Erythroblast (primary cell): ENCODE measurements at places on chromosomes 12 and 14.

- peak; percentile 31 for DNase-seq
These were observed 144.2 kb downstream of the PLEKHA5 start for GRCh38 chr12:19273482-19274330.

DNA sequence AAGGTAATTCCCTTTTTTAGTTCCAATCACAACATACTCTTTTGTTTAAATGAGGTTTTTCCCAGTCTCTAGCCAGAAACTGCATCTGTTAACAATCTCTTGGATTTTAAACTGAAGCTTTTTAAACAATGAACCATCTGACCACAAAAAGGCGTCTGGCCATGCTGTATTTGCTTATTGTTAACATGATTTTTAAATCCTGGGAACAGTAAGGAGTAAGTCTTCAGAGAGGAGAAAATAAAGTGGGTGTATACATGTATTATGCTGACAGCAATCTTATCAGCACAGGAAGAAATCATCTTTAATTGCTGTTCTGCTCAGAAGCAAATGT, 106.2 kb downstream of the DAAM1 start:
- DNase-seq: no peak

- no peak for DNase-seq
These were observed 73.4 kb upstream of the PLEKHG3 start for GRCh38 chr14:64630778-64631177.

DNA sequence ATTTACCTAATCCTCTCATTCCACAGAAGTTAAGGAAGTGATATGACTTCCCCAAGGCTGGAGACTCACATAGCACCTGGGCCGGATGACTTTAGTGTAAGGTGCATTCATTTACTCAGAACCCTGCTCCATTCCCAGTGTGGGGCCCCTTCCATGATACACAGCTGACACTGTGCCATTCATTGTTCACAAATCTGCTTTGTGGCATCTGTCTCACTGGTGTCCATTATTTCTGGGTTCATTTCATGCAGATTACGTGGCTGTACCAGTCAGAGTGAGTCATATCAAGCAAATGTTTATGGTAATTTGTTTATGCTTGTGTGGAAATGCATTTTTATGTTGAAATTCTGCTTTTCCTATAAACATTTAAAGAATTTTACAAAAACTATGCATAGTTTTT, 5.2 kb downstream of the ANO4 start:
- no peak for DNase-seq

- DNase-seq: no peak
These were observed 97.4 kb upstream of the PPP4R3A start for GRCh38 chr14:91607322-91608047.

DNA sequence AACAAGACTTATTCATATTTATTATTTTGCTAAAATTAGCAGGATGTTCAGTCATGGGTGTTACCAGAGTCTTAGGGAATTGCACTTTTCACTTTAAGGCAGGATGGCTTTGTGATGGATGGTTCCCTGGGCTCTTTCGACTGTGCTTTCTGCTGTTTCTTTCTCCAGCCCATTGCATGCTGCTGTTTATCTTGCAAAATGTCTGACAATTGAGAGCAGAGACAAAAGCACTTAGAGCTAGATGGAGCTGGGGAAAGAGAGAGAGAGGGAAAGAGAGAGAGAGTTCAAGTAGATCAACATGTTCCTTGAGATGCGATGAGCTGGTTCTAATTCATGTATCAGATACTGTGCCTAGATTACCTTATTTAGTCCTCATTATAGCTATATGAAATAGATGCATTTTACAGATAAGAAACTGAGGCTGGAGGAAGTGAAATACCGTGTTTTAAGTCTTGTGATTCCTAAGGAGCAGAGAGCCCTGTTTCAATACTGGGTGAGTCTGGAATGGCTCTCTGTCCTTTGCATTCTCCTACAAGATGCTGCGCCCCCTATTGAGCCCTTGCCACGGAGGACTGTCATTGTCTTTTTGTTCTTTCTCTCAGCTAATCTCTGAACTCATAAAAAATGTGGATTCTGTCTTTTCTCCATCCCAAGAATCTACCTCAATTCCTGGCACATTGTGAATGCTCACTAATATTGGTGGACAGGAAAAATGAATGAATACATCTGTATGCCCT, 227.9 kb downstream of the ALG10B start:
- no peak for DNase-seq

DNA sequence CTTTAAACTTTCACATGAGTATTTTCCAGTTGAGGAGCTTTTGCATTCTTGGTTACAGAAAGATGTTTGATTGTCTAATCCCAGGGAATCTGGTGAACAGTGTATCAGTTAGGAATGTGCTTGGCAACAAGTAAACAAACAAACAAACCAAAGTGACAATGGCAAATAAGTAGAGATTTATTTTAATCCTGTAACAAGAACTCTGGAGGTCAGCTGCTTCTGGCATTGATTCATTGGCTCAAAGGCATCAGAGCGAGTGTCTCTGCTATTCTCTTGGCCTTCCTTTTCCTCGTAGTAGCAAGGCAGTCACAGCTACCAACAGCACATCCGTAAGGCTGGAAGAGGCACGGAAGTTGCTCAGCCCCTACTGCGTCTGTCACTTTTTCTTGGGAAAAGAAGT, 37.2 kb downstream of the CRADD start:
- DNase-seq: no peak

GRCh38 chr14:92755495-92755894, 7.1 kb upstream of the LGMN start:
- peak; percentile 30 for DNase-seq

DNA sequence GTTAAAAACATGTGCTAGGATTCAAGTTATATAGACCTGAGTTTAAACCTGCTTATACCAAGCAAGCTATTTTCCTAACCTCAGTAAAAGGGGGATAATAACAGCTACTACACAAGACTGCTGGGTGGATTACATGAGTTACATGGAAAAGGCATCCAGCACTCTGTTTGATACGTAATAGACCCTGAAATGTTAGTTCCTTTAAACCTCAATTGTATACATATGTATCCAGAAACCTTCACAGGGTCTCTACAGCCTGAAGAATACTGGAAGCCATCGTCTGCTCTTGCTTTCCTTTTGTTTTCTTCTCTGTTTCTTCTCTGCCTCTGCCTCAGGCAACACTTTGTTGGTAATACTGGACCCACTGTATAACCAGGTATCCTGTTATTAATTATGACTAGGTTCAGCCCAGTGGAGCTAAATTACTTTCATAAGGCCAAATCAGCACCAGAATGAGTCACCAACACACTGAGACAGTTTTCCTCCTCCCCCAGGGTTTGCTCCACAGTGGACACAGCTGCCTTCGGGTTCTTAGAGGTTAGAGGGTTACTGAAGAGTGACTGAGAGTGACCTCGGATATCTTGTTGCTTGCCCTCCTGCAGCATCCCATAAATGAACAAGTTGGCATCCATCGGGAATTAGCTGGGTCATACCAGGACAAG, 127.1 kb downstream of the CAPZA3 start:
- no peak for DNase-seq

DNA sequence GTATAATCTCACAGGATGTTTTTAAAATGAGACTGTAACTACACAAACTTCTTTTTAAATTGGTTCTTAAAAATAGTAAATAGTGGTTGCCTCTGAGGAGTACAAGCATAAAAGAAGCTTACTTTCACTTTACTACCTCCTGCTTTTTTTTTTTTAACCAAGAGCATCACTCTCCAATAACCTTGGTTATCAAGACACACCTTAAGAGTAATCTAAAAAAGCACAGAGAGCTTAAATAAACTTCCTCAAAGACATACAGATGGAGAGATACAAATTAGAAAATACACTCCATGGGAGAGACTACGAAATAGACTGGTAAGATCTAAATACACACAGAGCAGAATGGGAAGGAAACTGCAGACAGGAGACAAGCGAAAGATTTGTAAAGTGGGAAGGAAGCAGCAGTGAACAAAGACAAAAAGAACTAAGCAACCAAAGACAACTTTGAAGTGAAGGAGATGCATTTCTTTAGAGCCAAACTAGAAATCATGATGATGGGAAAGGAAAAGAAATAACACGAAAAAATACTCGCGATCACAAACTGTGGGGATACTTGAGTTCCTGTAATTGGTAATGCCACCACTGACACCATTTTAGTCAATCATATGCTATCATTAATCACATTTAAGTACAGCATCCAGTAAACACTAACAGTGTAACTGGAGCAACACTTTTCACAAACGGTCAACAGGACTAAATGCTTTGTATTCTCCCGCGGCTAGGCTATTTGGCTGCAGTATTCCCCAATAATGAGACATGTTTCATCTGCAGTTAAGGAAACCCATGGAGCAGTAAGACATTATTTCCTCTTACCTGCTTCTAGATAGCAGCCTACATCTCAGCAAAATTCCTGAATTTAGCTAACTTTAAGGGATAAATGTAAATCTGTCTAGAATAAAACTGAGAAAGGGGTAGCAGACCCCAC, 8.2 kb downstream of the SINHCAF start:
- DNase-seq: peak; percentile 68

DNA sequence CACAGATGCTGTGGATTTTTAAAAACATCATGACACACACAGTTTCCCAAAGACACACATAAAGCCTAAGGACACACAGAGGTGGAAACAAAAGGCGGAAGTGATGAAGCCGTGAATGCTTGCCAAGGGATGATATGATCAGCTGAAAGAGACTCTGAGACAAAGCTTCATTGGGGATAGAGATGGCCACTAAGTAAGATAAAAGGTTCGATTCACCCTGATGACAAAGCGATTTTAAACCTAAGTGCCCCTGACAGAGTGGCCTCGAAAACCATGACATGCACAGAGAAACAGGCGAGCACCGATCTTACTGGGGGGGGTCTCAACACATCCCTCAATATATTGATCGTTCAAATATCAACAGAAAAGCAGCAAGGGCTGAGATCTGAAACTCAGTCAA, 20.3 kb upstream of the EIF5 start:
- peak; percentile 60 for DNase-seq

- no peak for DNase-seq
These were observed 40.1 kb downstream of the RERG start for GRCh38 chr12:15181017-15181683.

- DNase-seq: no peak
These were observed 822 bp upstream of the SOX5 start for GRCh38 chr12:23950210-23950774.

GRCh38 chr14:59871166-59871495, 555 bp upstream of the RTN1 start:
- DNase-seq: no peak

DNA sequence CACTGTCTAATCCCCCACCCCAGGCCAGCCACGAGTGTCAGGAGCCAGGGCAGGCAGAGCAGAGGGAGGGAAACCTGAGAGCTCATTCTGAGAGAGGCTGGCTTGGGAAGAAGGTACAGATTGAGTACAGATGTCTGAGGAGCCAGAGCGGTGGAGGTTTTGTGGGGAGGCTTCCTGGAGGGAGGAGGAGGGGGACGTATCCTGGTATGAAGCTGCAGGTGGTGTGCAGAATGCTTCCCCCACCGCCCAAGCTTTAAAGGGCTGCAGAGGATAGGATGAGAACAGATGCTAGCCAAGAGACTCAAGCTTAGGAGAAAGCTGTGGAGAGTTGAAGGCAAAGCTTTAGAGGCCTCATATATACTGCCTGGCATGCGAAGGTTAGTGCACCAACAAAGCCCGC, 3.2 kb upstream of the TAMALIN start:
- DNase-seq: no peak

DNA sequence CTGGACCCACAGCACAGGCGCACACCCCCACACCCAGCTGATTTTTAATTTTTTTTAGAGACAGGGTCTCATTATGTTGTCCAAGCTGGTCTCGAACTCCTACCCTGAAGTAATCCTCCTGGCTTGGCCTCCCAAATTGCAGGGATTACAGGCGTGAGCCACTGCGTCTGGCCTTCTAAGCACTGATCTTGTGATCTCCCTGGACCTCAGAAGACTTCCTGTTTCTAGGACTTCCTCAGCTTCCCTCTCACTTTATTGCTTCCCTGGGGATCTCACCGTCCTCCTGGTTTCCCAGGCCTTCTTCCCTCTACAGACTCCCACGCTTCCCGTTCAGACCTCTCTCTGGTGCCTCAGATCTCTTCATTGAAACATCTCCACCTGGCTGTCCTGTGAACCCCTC, 13.8 kb downstream of the ZNF839 start:
- DNase-seq: no peak

- DNase-seq: peak; percentile 90
These were observed at the start of gene NFE2 for GRCh38 chr12:54300732-54301427. Gene NFE2, minus strand, starts transcription at chr12:54301015. Its CDS starts 5,767 bp downstream, at chr12:54295248.

- DNase-seq: no peak
These were observed 173.0 kb upstream of the IGF1 start for GRCh38 chr12:102653406-102653805.

DNA sequence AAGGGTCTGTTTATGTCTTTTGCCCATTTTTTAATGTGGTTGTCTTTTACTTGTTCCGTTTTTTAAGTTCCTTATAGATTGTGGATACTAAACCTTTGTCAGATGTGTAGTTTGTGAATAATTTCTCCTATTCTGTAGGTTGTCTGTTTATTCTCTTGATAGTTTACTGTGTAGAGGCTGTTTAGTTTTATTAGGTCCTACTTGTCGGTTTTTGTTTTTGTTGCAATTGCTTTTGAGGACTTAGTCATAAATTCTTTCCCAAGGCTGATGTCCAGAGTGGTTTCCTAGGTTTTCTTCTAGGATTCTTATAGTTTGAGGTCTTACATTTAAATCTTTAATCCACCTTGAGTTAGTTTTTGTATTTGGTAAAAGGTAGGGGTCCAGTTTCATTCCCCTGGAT, 33.9 kb downstream of the SLC39A9 start:
- no peak for DNase-seq

GRCh38 chr12:76881142-76881541, 2.3 kb upstream of the CSRP2 start:
- no peak for DNase-seq

GRCh38 chr12:67645126-67645525, 3.4 kb upstream of the DYRK2 start:
- DNase-seq: no peak

GRCh38 chr14:89386212-89386886, 30.7 kb downstream of the FOXN3 start:
- no peak for DNase-seq

GRCh38 chr14:75379246-75379929, 48.4 kb upstream of the JDP2 start:
- DNase-seq: no peak

- no peak for DNase-seq
These were observed 41.8 kb downstream of the TUNAR start for GRCh38 chr14:95918466-95918865.

DNA sequence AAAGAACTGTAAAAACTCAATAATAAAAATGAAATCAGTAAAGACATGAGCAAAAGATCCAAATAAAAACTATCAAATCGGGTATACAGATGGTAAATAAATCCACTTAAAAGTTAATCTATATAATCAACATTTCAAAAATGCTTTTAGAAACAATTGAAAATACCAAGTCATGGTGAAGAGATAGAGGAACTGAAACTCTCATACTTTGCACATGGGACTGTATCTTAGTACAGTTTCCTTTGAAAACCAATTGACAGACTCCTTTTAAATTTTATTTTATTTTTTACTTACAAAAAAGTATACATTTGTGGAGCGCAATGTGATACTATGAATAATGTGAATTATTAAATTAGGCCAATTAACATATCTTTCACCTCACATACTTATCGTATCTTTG, 98.6 kb upstream of the FAR2 start:
- DNase-seq: no peak
